ENCODE measurements at places on chromosomes 6 and 20.

GRCh38 chr6:82178077-82178758 lies 69.3 kb downstream of the IBTK start:
- peak; percentile 77 for DNase-seq

DNA sequence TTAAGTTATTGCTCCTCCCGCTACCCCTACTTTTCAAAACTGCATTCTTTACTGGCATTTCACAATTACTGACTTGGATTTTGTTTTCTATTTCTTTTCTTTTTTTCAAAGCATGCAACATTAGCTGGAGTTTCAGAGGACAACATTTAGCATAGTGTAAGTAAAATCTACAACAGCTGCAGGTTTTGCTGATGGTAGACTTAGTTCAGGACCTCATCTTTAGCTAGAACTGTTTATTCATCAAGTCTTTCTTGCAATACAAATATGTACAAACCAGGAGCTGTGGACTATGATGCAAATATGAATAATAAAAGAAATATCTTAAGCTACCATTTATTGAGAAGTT lies 728 bp upstream of the CEP162 start:
- no peak for DNase-seq

DNA sequence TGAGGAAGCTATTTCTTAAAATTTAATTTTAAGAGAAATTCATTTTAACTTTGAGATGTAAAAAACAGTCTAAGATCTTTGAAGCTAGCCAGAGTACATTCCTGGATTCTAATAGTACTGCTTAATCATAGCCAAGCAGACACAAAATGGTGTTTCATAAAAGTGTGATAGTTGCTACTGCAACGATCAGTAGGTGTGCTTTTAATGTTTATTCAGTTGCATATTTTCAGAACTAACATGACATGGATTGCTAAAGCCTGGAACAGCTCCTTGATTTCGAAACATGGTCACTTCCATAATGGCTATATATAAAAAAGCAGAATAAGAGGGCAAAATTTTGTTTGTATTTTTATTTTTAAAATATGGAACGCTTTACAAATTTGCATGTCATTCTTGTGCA lies 35.5 kb downstream of the SESN1 start:
- DNase-seq = peak; percentile 60

DNA sequence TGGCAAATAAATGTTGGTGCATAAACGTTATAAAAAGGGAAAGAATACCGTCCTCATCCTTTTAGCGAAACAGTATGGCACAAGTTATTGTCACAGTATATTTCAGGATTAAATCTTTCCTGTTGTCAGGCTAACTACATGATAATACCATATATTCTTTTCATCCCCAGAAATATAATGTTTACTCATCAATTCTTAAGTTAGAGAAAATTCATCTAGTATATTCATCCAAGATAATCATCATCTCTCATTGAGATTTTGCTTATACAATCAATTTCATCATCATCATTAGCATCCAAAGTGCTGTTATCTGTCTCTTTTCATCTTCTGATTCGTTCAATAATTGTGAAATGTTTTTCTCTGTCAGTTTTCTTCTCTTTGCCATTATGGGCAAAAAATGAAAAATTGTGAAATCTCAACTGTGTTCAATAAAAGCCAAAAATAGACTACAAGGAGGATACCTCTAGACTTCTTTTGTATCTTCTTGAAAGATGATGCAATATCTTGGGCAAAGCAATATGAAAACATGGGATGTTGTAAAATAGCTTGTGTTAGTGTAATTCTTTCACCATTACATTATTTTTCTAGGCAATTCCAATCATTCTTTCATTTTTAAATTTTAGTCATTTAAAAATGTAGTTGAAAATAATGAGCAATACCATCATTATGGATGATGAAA lies 2.6 kb downstream of the SPACA1 start:
- no peak for DNase-seq

DNA sequence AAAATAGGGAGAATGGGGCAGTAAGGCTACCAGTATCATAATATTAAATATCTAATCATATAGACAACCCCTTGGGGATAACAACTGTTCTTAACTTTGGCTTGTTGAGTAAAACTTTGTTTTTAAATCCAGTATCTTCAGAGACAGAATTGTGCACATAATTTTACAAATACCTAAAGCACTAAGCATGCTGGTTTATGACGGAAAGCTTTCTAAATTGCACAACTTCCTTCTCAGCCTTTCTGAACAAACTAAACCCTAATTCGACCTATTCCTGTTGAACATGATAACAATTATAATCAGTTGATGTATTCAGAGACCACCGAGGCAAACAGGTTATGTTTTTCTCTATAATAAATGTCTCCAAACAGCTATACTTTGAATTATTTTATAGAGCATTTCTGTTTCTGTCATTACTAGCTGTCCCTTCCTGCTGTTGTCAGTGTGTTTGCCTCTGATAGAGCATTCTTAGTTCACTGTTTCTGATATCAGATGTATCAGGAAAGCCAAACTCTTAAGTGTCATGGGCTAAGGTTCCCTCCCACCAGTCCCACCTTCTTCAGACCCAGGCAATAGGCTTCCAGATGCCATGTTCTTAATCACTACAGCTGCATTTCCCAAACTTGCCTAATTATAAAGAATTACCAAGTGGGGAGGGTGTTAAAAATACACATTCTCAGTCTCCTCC lies 8.7 kb downstream of the ZHX3 start:
- DNase-seq = peak; percentile 66

- DNase-seq = peak; percentile 92
These were observed 135.6 kb upstream of the UST start for GRCh38 chr6:148611213-148611612.

- no peak for DNase-seq
These were observed 96.9 kb upstream of the BTBD3 start for GRCh38 chr20:11820838-11821237.

DNA sequence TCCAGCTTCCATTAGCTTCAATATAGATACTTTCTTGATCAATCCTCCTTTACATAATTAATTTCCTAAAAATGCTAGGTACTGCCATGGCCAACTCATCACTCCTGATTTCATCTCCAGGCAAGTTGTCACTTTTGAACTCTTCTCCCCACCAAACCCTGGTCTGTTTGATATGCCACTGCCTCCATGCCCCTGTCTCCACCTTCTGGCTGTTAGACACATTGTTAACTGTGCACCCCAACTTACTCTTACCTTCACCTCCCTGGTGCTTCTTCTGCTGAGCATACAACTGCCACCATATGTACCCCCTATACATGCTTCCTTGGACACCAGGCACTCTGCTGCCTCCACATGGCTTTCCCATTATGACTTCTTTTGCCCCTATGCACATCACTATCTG lies 21.9 kb upstream of the AIG1 start:
- DNase-seq = no peak

- DNase-seq = no peak
These were observed 41.3 kb downstream of the DST start for GRCh38 chr6:56601390-56601789.

DNA sequence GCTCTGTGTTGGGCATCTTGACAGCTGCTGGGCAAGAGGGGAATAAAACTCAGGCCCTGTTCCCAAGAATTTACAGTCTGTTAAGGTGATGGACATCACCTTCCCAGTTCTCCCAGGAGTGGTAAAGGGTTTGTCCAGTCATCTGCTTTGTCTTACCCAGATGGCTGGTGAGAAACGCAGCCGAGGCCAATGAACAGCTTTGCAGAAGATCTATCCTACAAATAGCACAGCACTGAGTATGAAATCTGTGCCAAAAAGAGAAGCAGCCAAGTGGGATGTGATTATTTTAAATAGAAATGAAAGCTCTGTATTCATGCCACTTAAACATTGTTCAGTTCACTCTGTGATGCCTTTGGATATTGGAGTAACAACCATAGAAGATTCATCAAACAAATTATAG lies 132.7 kb upstream of the SLC22A16 start:
- DNase-seq = peak; percentile 52

DNA sequence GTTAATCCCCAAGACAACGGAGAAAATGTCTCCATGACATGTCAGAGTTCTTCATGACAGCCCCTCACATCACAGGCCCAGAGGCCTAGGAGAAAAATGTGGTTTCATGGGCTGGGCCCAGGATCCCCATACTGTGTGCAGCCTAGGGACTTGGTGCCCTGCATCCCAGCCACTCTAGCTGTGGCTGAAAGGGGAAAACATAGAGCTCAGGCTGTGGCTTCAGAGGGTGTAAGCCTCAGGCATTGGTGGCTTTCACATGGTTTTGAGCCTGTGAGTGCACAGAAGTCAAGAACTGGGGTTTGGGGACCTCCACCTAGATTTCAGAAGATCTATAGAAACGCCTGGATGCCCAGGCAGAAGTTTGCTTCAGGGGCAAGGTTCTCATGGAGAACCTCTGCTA lies 122.8 kb downstream of the FHL5 start:
- DNase-seq = no peak

- DNase-seq = no peak
These were observed 91.1 kb upstream of the OPRM1 start for GRCh38 chr6:153947808-153948447.

- DNase-seq = no peak
These were observed 58.2 kb downstream of the PIGU start for GRCh38 chr20:34618676-34619075.

DNA sequence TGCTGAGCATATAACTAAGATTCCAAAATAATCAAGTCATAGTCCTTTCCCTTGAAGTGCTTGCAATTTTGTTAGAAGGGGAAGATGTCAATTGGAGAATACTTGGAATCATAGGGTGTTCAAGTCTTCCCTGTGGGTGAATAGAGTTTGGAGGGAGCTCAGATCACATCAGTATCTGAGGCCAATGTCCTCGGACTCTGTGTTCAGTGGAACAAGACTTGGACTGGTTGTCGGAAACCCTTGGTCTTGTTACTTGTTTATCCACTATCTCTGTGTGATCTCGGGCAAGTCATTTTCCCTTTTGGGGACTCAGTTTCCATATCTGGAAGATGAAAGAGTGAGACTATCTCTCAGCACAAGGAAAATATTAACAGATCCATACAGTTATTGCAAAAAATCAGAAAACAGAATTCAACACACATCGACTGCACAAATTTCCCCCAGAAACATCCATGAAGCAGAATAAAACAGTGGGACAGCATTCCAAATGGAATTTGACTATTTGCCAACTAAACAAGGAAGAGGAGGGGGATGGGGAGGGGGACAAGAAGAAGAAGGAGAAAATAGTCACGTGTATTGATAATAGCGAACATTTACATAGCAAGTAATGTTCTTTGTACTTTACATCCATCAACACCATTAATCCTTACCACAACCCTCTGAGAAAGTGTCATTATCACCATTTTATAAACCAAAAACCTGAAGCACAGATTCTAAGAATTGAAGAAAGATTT lies 3.9 kb upstream of the EDEM2 start:
- DNase-seq = no peak

DNA sequence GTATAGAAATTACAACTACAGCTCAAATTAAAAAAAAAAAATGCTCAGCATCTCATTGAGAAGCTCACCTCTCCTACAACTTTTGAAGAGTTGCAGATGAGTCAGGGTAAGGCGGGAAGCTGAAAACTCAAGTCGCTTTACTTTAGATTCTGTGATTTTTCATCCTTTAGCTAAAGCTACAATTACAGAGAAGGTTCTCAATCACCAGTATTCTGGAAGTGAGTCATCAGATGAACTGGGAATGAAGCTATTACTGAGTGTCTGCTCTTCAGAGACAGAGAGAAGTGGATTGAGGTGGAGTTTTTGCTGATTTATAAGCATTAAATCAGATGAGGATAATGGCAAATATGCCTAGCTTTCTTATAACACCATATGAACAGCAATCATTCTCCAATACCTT lies 91.9 kb downstream of the TFAP2A start:
- no peak for DNase-seq

DNA sequence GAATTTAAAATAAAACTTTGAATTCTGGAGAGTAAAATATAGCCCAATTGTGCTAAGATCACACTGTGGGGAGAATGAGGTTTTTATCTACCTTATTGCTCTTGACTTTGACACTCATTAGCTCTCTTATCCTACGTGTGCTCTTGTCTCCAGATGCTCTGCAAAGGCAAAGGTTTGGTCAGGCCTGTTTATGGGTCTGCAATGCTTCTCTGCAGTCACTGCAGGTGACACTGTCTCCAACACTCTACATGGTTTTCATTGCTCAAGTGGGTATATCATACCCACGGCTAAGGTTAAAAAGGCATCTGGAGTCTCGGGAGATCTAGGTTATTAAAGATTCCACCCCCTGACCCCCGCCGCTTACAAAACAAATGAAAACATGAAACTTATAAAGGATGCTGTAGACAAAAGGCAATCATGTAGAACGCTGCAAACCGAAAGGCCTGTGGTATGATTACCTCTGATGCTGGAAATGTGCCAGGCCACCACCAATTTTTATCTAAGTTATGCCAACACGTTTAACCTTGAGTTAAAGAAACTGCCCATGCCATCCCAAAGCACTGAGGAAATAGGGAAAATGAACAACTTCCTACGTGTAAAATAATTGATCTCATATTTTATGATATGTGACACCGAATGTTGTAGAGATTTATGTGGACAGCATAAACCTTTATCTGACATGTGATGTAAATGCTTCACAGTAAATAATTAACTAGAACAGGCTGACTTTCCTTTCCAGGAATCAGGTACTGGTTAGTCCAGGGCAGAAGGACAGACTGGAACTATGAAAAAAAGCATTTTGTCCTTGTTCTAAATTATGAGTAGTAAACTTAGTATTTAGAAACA lies 238.2 kb upstream of the NOX3 start:
- DNase-seq = no peak

- no peak for DNase-seq
These were observed 42.4 kb downstream of the PTCHD4 start for GRCh38 chr6:48068278-48069251.

GRCh38 chr6:107743311-107743710 lies 80.8 kb downstream of the SCML4 start:
- no peak for DNase-seq

GRCh38 chr6:26477426-26477825 lies 19.7 kb downstream of the BTN2A1 start:
- no peak for DNase-seq

DNA sequence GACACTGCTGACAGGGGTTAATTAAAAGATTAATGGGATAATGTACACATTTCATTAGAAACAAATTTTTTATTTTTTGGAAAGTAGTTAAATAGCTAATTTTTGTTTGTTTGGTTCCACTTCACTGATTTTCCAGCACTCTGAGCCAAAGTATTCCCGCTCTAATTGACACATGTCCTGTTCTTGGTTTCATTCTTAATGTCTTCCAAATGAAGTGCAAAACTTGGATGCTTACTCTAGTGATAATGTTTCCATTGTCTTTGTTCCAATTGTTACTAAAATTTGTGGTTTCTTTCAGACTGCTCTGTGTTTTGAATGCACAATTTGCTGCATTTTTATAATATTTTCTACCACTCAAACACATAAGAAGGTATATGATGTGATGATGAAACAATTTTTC lies 794.3 kb downstream of the PHF3 start:
- no peak for DNase-seq

All from fibroblast of the aortic adventitia (primary cell).